ENCODE measurements at places on chromosomes 11 and 22.

DNA sequence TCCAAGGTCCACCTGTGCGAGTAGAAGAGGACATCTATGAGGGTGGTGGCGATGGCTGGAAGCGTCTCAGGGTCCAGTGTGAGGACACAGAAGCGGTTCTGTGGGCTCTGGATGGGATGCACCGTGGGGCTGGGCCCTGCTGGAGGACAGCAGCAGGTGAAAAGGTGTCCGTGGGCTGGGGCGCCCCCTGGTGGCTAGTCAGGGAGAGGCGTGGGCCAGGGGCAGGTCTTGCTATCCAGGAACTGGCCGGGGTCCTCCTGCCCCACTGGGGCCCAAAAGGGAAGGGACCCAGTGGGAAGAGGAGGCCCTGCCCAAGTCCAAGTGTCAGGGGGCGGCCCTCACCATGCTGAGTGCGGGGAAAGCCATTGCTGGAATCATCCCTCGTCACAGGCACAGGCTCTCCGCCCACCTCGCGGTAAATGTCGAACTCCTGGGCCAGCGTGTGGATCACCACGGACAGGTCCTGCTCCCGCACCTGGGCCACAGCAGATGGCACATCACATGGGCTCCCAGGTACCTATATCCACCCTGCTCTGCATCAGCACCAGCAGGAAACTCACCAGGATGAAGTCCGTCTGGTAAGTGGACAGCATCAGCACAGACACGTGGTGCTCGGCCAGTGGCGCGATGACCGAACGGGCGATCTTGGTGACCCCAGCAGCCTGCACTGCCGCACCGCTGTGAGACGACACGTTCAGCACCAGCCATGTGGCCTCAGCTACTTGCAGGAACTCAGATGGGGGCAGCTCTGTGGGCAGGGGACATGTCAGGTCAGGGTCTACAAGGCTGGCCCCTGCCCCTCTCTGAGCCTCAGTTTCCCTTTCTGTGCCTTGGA is 2.3 kb downstream of the CASTOR1 start:
- DNase-seq = no peak

GRCh38 chr11:12141283-12141682 is 30.9 kb downstream of the MICAL2 start:
- DNase-seq = no peak

- DNase-seq = no peak
Observed at GRCh38 chr11:10628508-10629236, 60.2 kb upstream of the LYVE1 start.

DNA sequence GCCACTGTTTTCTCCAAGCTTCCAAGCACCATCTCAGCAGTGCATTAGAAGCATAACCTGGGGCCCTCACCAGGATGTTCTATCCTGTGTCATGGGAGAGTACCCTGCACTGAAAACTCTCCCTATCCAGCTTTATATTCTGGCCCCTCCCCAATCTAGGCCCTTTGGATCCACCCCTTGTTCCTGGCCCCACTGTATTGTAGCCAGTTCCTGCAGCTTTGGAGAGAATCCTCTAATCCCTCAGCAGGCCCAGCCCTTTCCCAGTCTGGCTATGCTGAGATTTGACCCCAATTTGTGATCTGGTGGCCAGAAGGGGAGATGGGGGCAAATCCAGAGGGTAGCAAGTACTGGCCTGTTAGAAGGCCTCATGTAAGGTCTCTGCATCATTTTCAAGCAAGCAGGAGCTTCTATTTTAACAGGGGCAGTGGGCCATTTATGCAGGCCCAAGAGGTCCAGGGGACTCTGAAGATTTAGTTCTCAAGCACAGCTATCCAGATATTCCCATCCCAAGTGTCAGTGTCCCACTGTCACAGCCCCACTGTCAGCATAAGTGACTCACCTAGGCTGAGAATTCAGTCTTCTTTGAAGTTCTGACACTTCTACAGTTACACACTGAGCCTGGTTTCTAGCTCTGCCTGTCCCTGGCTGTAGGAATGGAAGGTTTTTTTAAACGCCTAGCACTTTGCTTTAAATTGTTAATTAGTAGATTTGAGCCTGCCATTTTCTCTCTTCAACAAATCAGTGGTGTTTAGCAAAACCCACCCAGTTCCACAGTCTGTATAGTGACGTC is 589.5 kb upstream of the CADM1 start:
- DNase-seq = no peak

DNA sequence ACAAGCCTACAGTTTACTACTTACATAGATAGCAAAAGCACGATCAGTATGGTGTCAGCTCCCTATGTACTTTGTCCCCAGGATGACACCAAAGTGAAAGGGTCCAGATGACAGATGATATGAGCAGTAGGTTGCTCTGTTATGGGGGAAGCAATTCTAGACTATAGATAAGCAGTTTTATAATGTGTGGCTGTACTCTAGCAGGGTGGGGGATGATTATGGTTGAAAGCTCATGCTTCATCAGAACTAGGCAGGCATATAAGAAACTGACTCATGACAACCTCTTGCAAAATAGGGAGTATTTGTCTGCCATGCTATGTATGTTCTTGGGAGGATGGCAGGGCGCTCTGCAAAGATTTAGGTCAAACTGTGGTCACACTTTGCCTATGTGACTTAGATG is 158.2 kb upstream of the ZBED5 start:
- DNase-seq = no peak

DNA sequence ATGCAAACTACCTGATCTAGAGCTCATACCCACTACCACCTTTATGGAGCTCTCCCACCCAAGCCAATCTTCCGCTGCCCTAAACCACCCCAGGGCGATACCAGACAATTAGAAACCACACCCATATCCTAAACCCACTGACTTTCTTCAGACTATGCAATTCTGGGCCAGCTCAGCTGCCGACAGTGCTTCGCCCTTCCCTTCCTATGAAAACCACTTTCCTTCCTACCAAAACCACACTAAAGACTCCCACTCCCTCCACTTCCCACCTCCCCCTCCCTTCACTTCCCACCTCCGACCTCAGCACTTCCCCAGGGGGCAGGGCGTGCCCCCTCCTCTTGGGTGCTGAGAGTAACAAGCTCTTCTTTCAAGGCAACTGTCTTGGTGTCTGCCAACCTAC is 25.1 kb downstream of the B3GAT1 start:
- no peak for DNase-seq

- no peak for DNase-seq
Observed at GRCh38 chr11:73584831-73585230, 13.1 kb downstream of the FAM168A start.

- no peak for DNase-seq
Observed at GRCh38 chr11:14555818-14556217, 35.6 kb upstream of the PSMA1 start.

GRCh38 chr11:123260511-123261211 is 65.6 kb upstream of the CLMP start:
- no peak for DNase-seq

- no peak for DNase-seq
Observed at GRCh38 chr11:75810637-75811390, 4.2 kb upstream of the UVRAG start.

GRCh38 chr11:102435688-102436087 is 16.9 kb downstream of the TMEM123 start:
- no peak for DNase-seq

- DNase-seq = no peak
Observed at GRCh38 chr11:19239039-19239438, 1.7 kb downstream of the E2F8 start.

- no peak for DNase-seq
Observed at GRCh38 chr22:46107753-46108563, 42.4 kb upstream of the PPARA start.

DNA sequence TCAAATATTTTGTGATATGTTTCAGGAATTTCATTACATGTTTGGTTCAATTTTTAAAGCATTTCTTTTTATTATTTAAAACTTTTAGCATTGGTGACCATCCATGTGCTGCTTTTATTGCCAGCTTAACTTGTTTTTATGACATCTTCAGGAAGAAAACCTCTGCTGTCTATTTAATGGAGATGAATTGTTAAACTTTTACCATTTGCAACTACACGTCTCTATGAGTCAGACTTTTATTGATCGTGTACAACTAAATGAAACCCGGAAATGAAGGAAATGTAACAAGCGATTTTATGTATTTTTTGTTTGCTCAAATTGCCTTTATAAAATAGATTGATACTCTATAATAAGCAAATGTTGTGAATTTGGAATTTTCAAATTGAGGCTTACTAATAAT is 113.0 kb downstream of the PTPRJ start:
- no peak for DNase-seq

DNA sequence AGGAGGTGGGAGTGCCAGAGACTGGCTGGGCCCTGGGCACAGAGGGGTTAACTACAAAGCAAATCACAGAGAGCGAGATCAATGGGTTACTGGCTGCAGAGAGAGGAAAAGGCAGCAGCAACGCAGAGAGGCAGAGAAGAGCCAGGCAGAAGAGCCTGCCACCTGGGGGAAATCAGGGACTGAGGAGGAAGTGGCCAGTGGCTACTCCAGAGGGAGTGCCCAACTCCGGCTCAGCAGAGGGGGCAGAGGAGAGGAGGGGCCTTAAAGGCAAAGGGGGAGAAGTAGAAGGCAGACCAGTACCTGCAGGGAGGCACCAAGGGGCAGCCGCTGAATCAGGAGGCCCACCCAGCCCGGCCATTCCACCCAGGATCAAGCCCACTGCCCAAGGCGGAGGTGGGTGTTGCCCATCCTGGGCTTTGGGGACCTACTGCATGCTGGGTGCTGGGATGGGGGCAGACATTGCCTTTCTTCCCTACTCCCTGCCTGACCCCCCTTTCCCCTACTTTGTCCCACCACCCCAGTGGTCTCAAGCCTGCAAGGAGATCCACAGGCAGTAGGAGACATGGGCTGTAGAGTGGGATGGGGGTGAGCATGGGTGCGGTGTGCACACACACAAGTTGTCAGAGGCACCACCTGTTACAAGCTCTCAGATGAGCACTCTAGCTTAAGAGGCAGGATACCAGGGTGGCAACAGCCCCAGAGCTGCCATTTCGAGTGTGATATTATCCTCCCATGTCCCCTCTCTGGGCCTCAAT is 926 bp upstream of the GALR3 start:
- no peak for DNase-seq
